ENCODE measurements at places on chromosomes 5 and 9.

DNA sequence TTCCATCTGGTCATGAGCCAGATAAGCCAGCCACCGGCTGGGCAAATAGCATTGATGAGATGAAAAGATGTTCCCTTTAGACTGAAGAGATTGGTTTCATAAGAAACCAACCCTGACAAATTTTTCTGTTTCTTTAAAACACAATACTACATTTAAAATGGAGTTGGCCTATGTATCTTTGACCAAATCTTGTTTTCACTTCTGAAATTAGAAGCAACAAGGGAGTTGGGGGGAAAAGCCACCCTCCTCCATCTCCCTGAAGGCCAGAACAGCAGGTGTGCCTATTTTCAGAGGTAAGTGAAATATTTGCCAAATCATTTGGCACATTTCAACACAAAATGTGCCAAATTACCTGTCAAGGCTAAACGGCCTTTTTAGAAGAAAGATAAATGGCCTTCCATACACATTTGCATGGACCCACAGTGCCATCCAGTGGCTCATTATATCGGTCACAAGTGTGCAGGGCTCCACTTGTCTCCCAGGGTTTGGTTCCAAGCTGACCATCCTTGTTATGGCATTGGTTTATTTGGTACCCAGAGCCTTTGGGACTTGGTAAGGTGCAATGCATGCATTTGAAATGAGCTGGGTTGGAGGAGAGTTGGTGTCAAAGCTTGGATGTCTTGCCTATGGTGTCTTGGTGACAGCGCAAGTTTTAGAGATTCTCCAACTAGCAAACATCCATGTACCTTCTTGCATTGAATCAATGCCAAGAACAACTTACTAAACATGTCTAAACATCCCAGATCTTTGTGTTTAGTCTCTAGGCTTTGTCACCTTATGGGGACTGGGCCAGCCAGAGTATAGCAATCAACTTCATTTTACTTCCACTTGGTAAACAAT lies 372.0 kb upstream of the KIF2A start:
- peak; percentile 52 for DNase-seq

DNA sequence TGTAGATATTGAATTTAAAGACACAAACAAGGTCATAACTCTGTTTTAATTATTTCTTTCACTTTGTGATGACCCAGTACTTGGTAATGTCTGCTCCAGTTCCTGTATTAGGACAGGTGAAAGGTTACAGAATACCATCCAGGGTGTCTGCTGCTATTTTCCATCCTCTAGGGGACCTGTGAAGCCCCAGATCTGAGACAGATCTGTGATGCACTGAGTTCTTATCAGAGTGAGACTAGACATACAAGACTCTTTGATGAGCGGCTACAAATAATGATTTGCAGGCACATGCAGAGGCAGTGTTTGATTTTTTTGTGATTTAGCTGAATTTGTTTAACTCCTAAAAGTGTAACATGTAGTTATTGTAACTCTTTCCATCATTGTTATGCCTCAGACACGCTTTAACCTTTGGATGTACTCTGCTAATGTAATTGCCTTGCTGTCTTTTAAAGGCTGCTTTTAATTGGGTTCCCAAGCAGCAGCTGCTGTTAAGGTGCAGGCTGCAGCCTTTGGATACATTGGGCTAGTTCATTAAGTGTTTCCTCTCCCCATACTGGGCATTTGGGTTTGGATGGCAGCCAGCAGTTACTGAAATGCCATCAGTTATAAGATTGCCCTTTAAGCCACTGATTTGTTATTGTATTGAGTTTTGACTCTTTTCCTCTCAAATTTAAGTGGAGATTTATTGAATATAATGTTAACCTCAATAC lies 63.3 kb downstream of the RASGRF2 start:
- DNase-seq: no peak

DNA sequence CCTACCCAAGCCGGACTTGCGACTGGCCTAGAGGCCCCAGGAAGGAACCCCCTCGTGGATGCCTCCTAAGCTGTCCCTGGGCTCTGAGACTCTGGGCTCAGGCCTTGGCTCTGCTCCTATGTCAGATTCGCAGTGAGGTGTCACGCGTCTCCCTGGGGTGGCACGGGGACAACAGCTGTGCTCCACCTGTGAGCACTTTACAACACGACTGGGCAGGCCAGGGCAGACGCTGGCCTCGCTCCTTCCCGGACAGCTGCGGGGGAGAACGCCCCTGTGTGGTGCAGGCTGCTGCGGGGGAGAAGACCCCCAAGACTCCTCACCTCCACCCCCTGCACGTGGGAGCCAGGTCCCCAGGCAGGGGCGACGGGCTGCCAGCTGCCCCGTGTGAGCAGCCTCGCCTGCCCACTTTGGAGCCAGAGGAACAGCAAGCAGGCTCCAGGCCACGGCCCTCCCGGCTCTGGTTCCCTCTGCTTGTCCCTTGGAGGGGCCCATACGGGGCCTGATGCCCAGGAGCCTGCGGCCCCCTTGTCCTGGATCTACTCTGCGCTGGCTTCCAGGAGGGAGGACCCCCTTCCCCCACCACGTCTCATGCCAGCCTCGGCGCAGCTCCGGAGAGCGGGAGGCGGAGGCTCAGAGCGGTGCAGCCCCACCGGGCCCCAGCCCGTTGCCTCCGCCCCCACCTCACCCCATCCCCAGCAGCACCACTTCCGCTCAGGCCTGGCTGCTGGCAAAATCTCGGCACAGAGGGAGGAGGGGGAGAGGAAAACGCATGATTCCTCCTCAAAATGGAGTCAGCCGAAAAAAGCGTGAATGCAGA lies 36.0 kb downstream of the SARDH start:
- no peak for DNase-seq

- no peak for DNase-seq
Observed at GRCh38 chr9:122258886-122259415, 5.7 kb downstream of the RBM18 start.

DNA sequence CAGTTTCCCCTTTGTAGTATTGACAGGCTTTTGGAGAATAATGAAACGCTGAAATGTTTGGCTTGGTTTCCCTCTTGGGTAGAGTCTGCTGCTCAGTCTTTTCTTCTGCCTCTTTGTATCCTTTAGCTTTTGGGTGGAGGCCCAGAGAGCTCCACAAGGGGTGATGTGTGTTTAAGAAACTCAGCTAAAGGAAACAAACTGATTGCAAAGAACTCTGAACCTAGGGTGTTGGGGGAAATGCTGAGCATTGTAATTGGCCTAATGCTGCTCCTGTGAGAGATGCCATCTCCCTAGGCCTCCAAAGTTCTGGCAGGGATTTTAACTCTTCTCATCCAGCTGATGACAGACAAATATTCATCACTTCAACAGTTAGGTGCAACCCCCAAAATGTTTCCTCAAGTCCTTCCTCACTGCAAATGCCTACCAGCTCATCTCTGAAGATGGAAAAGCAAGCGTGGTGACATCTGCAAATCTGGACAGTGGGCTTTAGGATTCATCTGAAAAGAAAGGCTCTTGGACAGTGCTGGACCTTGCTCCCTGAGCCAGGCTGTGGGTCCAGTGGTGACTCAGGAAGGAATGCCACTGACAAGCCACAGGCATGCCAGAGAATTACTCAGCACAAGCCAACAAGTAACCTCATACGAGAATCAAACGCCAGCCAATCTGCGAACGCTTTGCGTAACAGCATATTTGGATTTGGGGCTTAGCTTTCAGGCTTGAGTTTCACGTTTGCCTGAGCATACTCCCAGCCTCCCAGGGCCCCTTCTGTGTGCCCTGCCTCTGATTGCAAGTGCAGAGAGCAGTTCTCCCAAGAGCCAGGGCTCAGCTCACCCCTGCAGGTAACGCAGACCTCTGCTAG lies 30.5 kb upstream of the ZSWIM6 start:
- no peak for DNase-seq

DNA sequence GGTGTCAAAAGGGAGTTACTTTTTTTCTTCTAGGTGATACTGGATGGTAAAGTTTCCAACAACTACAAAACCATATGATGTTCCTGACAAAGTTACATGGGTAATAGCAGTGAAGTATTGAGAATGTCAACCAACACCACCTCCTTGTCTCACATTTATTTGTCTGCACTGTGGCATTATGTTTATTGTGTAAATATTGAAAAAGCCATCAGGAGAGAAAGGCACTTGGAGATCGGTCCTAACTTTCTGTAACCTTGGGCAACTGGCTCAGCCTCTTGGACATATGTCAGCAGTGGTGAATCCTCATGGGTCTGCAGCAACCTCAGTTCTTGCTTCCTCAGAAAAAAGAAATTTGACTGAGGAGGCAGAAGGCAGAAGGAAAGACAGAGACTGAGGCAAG lies 50.0 kb upstream of the ICE1 start:
- no peak for DNase-seq

Measured in D341Med (cell line).